ENCODE measurements at places on chromosomes 1 and 21.

- no peak for DNase-seq
These were observed 17.5 kb downstream of the NEK7 start for GRCh38 chr1:198174297-198174696.

GRCh38 chr1:247296599-247297180 is 35.0 kb downstream of the ZNF496 start:
- no peak for DNase-seq

DNA sequence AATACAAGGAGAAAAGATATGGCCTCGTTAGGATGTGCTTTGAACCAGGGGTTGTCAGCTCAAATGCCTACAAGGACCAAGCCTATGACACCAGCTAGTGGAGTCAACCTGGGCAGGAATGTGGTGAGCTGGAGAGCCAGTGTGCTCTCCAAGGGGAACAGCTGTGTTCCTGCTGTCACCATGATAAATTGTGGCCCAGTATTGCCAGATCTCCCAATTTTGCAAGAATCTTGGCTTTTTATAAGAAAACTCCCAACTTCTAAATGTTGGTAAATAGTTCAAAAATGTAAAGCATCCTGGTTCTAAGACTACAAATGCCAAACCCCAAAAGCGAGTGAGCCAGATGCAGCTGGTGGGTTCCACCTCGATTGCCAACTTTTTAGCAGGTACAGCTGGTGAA is 391.1 kb downstream of the PLPP3 start:
- DNase-seq: no peak

DNA sequence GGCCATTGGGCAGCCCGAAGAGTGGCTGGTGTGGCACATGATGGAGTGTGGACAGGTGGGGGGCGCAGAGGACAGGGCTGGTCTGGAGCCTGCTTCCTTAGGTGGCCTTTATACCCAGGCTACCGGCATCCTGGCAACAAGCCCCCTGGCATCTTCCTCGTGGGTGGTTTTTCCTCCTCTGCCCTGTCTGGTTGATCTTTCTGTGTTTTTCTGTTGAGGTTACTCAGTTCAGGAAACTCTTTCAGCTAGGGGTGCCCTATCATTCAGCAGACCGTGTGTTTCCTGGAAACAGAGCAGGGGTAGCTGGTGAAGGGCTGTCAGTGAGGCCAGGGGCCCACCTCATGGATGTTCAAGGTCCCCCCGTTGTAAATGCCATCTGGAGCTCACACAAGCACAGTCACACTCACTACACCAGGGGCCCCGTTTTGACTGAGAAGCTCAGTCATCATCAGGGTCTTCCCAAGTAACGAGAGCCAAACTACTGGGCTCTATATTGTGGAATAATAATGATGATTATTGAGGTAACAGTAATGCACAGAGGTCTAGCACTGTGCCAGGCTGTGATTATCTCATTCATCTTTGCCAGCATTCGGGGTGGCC is at the start of gene KRTAP12-4:
TSS of gene KRTAP12-4 (minus strand) at position 84 of the 600 bp plus-strand sequence. CDS start at position 39, 45 bp downstream.
- no peak for DNase-seq

DNA sequence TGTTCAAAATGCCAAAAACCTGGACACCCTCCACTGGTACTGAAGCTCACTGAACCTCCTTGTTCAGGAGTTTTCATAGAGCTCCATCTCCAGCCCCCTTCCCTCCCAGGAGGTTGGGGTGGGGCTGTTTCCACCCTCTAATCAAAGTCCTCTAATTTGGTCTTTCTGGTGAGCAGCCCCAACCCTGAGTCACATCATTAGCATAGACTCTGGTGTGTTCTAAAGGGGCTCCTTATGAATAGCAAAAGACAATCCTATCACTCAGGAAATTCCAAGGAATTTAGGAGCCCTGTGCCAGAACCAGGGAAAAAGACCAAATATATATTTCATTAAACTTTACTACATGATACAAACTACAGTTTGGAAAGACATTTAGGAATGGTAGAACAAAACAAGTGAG is 13.2 kb upstream of the UBE4B start:
- DNase-seq: no peak

DNA sequence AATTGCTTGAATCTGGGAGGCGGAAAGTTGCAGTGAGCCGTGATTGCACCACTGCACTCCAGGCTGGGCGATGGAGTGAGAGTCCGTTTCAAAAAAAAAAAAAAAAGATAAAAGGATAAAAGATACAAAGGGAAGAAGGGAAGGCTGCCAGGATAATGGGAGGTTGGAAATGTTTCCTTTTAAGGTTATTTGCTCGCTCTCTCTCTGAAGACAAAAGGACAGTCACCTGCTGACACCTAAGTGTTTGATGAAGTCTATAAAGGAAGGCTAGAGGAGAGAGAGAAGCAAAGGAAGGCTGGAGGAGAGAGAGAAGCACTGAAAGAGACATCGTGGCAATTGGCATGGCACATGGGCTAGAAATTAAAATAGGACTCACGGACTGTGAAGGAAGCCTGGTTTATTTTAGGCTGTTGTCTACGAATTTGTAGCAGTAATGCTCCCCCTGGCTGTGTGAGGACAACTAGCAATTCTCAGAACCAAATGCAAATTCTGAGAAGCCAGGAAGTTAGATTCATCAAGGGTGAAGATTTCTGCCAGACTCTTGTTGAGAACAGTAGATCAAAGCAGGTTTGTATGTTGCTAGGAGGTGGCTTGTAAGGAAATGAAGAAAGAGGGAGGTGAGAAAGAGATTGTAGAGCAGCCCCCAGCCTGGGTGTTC is 154.2 kb downstream of the ZP4 start:
- no peak for DNase-seq

GRCh38 chr21:31837618-31838390 is 35.0 kb upstream of the HUNK start:
- no peak for DNase-seq

- no peak for DNase-seq
These were observed 47.5 kb upstream of the EEIG2 start for GRCh38 chr1:108512239-108513043.

DNA sequence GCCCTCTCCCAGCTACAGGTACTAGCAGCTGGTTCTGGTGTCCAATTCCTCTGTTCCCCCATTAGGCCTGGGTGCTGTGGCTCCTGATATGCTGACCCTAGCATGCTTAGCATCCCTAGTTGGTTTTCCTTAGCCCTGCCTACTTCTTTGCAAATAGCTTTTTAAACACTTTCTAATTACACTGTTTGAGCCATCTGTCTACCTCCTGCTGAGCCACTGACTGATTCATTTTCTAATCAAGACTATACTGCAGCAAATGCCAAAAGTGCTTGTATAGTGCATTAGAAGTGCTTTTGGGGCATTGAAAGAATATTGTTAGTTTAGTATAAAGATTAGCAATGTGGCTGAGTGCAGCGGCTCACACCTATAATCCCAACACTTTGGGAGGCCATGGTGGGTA is 36.3 kb downstream of the ERICH3 start:
- DNase-seq: no peak

GRCh38 chr1:15046487-15047165 is 106.9 kb upstream of the TMEM51 start:
- peak; percentile 11 for DNase-seq

GRCh38 chr1:193542690-193543089 is 356.3 kb upstream of the B3GALT2 start:
- no peak for DNase-seq

- no peak for DNase-seq
These were observed 36.9 kb upstream of the JAK1 start for GRCh38 chr1:65003316-65003664.

- no peak for DNase-seq
These were observed 218.8 kb downstream of the NTNG1 start for GRCh38 chr1:107359472-107360241.

DNA sequence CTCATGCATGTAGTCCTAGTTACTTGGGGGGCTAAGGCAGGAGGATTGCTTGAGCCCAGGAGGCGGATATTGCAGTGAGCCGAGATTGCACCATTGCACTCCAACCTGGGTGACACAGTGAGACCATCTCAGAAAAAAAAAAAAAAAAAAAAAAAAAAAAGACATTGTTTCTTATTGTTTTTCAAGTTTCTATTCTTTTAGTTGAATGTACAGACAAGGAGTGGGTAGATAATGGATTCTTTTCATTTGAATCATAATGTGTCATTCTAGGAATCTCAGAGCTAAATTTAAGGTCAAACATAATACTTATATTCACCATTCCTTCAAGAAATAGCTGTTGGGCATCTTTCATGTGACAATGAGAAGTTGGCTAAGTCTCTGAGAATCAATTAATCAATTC is 157.0 kb upstream of the C21orf91 start:
- DNase-seq: no peak

- no peak for DNase-seq
These were observed 53.0 kb downstream of the CRB1 start for GRCh38 chr1:197320991-197321531.

DNA sequence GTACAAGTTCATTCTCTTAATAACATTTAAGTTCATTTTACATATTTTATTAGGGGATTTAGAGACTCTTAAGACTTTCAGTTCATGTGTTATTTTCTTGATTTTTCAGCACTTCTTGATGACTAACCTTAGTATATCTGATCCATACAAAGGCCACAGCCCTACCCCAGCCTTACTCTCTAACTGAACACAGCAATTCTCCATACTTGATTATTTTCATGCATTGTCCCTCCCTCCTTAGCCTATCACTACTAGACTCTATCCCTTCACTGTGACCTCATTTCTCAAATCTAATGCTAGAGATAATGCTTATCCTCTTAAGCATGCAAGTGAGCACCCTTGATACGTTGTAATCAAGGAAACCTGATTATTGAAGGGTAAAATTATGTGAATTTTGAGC is 15.2 kb downstream of the PRKAA2 start:
- no peak for DNase-seq

DNA sequence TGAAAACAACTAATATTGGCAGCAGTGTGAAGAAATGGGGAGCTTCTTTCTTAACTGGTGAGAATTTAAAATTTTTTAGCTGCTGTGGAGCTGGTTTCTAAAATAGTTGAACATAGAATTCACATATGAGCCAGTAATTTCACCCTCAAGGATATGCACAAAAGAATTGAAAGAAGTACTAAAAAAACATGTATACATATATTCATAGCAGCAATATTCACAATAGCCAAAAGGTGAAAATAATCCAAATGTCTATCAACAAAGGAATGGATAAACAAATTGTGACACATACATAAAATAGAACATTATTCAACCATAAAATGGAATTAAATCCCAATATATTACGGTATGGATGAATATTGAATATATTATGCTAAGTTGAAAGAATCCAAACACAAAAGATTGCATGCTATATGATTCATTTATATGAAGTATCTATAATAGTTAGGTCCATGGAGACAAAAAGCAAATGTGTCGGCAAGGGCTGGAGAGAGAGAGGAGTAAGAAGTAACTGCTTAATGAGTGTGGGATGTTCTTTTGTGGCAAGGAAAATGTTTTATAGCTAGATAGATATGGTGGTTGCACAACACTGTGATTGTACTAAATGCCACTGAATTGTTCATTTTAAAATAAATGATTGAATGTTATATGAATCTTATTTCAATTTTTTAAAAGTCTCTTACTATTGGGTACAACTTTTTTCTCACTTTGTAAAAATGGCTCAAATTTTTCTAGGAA is 14.8 kb upstream of the COL11A1 start:
- DNase-seq: no peak

GRCh38 chr1:65719391-65719790 is 73.3 kb upstream of the PDE4B start:
- no peak for DNase-seq

- DNase-seq: no peak
These were observed 256.3 kb upstream of the DUSP10 start for GRCh38 chr1:221998186-221998612.

GRCh38 chr1:115757326-115757725 is 11.2 kb downstream of the CASQ2 start:
- no peak for DNase-seq

GRCh38 chr1:155968670-155969069 is 9.7 kb downstream of the ARHGEF2 start:
- DNase-seq: no peak

DNA sequence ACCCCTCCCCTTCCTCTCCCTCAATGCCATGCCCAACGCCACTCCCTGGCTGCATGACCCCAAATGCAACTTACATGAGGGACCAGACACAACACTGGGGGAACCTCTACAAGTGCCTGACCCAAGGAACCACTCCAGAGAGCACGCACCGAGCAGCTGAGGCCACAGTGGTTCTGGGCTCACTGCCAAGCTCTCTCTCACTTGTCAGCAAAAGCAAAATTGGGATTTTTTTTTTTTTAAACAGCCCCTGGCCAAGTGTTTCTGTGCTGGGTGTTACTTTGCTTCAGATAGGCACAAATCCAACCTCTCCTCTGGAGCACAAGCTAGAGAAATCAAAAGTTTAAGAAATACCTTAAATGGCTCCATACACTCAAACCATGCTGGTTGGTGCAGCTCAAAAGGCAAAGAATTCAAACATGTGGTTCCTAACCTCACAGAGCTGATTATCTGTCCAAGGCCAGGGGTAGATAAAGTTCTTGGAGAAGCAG is 363.0 kb downstream of the SETD4 start:
- no peak for DNase-seq

DNA sequence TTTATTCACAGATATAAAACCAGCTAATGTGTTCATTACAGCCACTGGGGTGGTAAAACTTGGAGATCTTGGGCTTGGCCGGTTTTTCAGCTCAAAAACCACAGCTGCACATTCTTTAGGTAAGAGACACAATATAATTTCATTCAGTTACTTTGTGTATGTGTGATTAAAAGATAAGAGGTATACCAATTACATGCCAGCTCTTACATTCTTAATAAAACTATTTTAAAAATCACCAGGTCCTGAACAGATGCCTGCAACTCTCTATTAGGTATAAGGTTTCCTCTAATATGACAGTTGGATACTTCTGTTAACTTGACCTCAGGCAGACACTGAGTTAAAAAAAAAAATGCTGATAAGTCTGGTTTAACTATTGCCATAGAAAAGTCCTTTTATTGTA is 122.1 kb downstream of the NEK7 start:
- DNase-seq: no peak

DNA sequence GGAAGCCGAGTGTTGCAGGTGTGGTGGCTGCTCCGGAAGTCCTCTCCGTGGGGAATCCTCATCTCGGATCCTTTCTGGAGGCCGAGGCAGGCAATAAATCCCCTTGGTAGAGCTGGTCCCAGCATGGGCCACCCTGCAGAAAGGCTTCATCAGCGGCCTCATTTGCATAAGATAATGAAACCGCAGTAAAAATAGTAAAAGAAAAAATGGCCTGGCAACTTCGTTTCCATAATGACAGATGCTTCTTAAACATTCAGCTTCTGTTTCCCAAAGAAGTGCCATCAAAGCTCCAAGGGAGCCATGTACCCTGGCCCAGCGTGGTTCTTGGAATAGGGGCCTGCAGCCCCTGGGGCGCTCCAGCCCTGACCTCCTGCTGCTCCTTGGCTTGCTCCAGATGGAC is 244.1 kb downstream of the GRIK3 start:
- no peak for DNase-seq

DNA sequence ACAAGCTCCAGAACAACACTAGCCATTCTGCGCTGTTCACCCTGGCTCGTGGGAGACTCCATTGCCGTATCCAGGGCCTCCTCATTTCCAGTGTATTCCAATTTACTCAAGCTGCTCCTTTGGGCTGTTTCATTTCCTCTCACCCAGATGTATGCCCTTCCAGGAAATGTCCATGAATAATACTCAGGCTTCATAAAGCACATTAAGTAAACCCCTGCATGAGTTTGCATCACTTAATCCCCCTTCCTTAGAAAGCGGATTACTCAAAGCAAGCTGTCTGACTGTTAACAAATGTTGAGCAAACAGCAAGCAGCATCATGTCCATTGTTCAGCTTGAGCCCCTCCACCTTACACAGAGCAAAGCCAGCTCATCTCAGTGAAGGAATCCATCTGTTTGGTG is 403.6 kb upstream of the PBX1 start:
- no peak for DNase-seq

GRCh38 chr1:151611288-151611790 is 511 bp upstream of the SNX27 start:
- DNase-seq: no peak
